ENCODE measurements at places on chromosomes 1 and 21.

DNA sequence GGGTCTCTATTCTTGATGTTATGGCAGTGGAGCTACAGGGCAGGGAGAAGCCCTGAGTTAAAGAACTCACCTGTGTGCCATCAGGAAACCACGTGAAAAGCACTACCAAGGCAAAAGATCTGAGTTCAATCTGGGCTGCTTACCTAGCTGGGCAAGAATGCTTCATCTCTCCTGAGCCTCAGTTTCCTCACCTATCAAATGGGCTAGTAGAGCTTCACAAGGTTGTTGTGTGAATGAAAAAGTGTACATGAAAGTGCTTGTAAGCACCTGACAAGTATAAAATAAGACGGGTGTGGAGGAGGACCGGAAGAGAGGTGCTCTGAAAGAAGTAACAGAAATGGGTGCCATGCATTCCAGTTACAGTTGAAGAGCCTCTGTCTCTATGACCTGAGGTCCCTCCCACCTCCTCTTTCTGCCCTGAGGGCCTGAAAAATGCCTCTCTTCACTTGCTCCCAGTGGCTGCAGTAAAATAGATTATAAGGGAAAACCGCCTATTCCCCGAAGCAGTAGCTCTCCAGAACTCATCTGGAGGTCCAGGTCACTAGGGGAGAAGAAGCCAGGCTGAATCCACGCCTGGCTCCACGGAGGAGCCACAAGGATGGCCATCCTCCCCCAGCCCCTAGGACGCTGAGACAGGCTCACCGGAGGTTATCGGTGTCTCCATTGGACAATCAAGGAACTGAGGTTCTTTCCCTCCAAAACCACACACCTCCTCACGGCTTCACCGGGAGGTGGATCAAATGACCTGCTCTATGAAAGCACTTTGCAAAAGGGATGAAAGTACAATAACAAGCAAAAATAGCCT is 1.4 kb downstream of the GPR161 start:
- DNase-seq, result no peak

DNA sequence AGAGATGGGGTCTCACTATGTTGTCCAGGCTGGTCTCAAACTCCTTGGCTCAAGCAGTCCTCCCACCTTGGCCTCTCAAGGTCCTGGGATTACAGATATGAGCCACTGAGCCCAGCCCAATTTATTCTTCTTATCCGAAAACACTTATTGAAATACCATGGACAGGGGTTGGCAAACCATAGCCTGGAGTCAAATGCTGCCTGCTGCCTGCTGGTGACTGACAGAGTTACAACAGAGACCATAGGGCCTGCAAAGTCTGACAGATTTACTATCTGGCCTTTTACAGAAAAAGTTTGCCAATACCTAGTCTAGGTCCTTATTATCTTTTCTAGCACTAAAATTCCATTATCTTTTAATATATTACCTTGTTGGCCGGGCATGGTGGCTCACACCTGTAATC is 87.1 kb upstream of the ZNF281 start:
- no peak for DNase-seq

DNA sequence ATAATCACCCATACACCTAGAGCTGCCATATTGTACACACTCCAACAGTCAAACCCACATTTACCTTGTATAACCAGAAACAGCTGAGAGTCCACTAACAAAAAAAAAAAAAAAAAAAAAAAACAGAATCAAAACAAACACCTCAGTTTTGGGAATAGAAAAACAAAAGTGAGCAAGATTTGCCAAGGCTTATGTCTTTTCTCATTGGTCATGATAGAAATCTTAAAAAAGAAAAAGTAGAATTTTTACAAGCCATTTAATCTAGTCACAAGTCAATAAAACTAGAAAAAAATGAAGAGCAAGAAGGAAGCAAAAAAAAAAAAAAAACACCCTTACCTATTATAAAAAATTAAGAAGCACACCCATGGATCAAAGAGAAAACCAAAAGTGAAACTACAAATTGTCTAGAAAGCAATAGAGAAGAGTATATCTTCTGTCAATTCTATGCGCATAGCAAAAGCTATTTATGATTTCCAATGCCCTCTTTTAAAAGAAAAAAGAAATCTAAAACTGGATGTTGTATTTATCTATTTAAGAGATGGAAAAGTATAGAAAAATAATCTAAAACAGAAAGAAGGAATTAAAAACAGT is 113.2 kb upstream of the GALNT2 start:
- DNase-seq, result no peak

- no peak for DNase-seq
Measured at GRCh38 chr1:25662061-25662460, 45.5 kb downstream of the MAN1C1 start.

DNA sequence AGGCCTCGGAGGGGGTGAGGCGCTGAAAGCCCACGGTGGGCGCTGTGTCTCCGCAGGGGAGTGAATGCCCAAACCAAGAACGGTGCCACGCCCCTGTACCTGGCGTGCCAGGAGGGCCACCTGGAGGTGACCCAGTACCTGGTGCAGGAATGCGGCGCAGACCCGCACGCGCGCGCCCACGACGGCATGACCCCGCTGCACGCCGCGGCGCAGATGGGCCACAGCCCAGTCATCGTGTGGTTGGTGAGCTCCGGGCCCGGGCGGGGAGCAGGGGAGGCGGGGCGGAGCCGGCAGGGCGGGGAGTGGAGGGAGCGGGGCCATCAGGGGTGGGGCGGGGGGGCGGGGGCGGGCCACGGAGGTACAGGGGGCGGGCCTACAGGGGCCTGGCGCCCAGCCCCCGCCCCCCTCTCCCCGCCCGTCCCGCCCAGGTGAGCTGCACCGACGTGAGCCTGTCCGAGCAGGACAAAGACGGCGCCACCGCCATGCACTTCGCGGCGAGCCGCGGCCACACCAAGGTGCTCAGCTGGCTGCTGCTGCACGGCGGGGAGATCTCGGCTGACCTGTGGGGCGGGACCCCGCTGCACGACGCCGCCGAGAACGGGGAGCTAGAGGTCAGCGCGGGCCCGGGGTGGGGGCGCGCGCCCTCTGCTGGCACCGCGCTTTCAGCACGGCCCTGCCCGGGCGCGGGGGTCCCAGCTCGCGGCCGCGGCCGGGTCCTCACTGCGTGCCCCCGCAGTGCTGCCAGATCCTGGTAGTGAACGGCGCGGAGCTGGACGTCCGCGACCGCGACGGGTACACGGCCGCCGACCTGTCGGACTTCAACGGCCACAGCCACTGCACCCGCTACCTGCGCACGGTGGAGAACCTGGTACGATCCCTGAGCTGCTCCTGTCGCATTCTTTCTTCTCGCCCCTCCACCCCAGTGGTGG is 15.9 kb downstream of the ESPN start:
- DNase-seq, result peak; percentile 53

DNA sequence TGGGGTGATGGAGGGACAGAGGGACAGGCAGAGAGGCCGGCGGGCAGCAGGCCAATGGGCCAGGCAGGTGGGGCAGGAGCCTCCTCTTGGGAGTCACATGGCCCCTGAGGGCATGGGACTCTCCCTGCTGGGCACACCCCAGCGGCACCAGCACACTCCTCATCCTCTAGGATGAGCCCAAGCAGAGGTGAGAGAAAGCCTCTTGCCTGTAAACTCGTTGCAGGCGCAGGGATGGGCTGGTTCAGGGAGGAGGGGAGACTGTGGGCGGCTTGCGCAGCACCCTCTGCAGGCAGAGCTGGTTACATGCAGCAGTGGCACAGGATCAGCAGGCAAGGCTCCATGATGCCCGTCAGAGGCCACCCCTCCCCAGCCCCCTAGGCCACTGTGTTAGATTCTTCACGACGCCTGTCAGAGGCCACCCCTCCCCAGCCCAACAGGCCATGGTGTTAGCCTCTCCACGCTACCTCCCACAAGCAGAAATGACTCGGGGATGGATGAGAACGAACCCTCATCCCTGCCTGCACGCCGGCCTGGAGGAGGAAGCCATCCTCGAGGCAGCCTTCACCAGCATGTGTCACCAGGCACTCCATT is 209.7 kb upstream of the VAMP3 start:
- no peak for DNase-seq

GRCh38 chr1:48082271-48082962 is 85.2 kb upstream of the TRABD2B start:
- peak; percentile 43 for DNase-seq

GRCh38 chr1:168312718-168313604 is 32.3 kb downstream of the TBX19 start:
- no peak for DNase-seq

DNA sequence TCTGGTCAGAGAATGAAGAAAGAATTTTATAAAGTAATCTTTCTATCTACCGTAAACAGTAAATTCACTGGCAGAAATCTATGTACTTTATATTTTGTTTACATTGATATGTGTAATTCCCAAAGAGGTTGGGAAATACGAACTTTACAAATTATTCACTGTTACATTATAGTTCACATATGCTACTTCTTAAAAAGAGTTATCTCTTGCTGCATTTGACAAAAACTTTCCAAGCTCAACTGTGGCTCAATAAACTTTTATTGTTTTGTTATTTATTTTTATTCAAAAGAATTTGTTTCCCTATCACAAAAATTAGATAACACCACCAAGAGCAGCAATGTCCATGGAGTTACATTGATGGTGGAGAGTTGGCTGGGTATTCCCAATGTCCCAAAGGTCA is 201.2 kb upstream of the TNR start:
- DNase-seq, result no peak

DNA sequence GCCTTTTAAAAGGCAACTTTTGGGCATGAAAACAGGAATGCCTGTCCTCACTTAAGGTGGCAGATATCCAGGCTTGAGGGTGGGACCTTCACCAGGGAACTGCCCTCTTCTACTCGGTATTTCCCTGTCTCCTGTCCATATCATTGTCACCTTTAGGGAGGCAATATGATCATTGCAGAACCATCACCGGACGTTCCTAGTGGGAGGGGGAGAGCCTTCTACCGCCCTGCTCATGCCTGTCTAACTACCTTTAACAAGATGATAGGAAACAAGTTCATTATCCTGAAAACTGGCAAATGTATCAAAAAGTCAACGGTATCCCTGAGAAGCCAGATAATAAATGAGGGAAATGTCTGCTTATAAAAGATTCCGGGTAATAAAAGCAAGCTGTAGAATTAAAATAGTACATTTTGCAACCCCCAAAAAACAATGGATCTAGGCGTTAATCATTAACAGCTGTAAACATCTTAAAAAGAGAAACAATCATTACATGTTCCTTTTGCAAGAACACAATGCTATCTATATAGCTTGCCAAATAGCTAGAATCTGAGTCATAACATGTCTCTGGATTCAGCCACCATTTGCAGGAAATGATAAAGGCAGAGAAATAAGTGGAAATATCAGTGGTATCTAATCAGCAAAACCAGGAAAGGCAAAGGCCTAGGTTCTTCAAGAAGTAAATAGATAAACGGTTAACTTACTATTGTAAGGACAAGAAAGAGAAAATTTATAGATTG is 852.9 kb upstream of the ADGRL4 start:
- no peak for DNase-seq

DNA sequence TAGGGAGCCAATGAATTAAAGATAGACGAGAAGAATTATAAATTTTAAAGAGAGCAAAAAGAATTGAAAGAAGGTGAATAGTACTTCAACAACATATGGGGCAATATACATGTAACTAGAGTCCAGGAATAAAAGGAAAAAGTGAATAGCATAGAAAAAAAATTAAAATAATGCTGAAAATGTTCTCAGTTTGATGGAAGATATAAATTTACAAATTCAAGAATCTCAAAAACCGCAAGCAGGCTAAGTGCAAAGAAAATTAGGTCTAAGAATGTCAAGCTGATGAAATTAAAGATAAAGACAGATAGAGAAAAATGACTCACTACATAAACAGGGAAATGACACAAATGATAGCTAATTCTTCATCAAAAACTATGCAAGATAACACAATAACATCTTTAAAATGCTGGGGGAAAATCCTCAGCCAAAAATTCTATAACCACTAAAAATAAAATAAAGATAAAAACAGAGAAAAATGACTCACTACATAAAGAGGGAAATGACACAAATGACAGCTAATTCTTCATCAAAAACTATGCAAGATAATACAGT is 326.3 kb downstream of the TBX15 start:
- no peak for DNase-seq

- no peak for DNase-seq
Measured at GRCh38 chr1:197197430-197197997, 51.0 kb upstream of the ASPM start.

DNA sequence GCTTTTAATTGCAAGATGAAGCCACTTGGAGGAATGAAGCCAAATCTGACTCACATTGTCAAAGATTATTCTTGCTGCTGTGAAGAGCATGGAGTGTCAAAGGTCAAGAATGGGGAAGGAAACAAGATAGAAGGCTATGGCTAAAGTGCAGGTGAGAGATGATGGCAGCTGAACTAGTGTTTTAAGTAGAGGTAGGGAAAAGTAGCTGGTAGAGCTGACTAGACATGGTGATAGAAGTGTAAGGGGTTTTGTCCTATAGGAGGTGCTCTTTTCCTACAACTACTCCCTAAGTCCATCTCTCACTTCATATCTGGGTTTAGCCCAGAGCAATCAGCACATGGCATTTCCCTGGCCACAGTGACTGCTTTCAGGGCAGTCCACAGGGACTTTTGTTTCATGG is 11.8 kb downstream of the UBE2T start:
- no peak for DNase-seq

DNA sequence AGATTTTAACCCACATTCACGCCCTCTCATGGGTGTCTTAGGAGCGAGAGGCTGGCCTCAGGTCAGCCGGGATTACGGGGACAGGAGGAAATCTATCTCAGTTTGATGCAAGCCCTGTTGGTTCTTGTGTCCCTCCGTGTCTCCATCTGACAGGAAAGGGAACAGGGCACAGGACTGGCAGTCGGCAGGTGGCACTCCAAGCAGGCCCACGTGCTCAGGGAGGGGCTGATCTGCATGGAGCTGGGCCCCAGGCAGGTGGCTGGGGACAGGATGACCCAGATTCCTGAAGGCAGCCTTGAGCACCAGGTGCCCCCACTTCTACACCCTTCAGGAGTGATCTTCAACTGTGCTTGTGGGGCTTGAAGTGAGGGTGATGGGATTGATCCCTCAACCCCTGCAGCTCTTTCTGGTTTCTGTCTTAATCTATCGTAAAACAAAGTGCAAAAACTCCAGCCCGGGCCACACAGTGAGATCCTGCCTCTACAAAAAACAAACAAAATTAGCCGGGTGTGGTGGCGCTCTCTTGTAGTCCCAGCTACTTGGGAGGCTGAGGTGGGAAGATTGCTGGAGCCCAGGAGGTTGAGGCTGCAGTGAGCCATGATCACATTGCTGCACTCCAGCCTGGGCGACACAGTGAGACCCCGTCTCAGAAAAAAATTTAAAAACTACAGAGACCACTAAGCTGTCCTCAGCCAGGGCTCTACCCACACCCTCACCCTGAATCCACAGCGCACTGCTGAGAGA is 8.3 kb downstream of the PLEKHG5 start:
- DNase-seq, result peak; percentile 67
